M059J (cell line): ENCODE measurements at places on chromosomes 1 and 21. TPM values are rescaled to one million over a fixed set of nuclear protein-coding genes. Genes with fewer than 3 reads are reported as not detected.

DNA sequence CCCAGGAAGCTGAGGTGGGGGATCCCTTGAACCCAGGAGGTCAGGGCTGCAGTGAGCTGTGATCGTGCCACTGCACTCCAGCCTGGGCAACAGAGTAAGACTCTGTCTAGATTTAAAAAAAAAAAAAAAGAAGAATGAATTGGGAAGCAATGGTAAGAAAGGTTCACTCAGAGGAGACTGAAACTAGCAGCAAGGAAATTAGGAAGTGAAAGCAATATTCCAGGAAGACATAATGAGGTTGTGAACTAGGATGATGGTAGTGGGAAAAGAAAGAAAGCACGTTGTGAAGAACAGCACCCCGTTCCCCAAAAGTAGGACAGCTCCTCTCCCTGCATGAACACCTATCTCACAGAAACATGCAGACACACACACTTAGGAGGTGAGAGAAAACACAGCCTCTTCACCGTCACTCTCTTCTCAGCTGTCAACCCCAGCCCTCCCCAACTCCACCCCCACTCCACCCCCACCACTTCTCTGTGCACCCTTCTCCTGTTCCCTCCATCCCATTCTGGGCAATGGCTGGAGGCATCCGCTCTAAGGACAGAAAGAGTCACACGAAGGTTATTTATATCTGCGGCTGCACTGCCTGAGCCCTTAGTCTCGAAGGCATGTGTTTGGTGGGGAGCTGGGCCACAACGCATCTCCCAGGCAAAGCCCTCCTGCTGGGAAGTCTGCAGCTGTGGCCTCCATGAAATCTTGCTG, 101.8 kb upstream of the LPGAT1 start:
- DNase-seq: no peak

- peak; percentile 40 for DNase-seq
Observed at GRCh38 chr1:76867342-76868130, at the start of gene ST6GALNAC5. Gene ST6GALNAC5, plus strand, starts transcription at chr1:76867480.

GRCh38 chr1:221271701-221272100, 392.5 kb downstream of the HLX start:
- no peak for DNase-seq

- DNase-seq: no peak
Observed at GRCh38 chr1:88503646-88504045, 180.4 kb upstream of the PKN2 start.

NCAM2 gene
- total RNA-seq: 2.4 and 3.1 TPM in 2 replicates

UMODL1 gene
- total RNA-seq: not detected in 2 replicates
